ENCODE measurements at places on chromosomes 7 and 10. TPM values are rescaled to one million over a fixed set of nuclear protein-coding genes. Genes with fewer than 3 reads are reported as not detected.

Gene RAB19
- polyA plus RNA-seq: not detected

Gene FRMPD2
- not detected for polyA plus RNA-seq

GRCh38 chr7:148941598-148942275 lies 57.6 kb upstream of the EZH2 start:
- peak; percentile 79 for DNase-seq

DNA sequence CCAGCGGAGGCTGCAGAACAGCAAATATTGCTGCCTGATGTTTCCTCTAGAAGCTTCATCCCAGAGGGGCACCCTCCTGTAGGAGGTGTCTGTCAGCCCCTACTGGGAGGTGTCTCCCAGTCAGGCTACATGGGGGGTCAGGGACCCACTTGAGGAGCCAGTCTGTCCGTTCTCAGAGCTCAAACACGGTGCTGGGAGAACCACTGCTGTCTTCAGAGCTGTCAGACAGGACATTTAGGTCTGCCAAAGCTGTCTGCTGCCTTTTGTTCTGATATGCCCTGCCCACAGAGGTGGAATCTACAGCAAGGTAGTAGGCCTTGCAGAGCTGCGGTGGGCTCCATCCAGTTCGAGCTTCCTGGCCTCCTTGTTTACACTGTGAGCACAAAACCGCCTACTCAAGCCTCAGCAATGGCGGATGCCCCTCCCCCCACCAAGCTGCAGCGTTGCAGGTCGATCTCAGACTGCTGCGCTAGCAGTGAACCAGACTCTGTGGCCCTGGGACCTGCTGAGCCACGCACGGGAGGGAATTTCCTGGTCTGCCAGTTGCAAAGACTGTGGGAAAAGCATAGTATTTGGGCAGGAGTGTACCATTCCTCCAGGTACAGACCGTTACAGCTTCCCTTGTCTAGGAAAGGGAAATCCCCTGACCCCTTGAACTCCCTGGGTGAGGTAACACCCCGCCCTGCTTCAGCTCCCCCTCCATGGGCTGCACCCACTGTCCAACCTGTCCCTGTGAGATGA lies 17.7 kb upstream of the MINDY3 start:
- DNase-seq: no peak
- H3K4me3 ChIP-seq: no peak overlapping the region
- H3K27ac ChIP-seq: no peak overlapping the region
- no peaks in the 10 kb centered on the region for H3K27me3 ChIP-seq

DNA sequence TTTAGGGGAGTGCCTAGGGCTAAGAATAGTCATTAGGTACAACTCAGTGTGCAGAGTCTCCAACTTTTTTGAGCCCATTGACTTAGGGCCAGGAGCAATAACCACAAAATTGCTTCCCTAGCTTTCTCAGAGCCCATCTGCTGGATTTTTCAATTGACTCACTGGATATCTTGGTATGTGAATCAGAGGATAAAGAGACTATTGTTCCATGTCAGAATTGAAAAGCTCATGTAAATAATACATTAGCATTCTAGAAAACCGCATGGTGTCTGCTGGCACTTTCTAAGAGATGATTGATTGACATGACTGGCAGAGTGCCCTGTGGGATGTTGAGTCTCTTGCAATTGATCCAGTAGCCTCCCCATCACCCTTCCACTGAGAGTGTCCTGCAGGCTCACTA lies 246.2 kb downstream of the CCDC7 start:
- H3K27me3 ChIP-seq: no peaks in the 10 kb centered on the region
- H3K27ac ChIP-seq: no peak overlapping the region
- peaks cover 3% of the 10 kb centered on the region for H3K36me3 ChIP-seq
- no peak overlapping the region for H3K4me3 ChIP-seq

DNA sequence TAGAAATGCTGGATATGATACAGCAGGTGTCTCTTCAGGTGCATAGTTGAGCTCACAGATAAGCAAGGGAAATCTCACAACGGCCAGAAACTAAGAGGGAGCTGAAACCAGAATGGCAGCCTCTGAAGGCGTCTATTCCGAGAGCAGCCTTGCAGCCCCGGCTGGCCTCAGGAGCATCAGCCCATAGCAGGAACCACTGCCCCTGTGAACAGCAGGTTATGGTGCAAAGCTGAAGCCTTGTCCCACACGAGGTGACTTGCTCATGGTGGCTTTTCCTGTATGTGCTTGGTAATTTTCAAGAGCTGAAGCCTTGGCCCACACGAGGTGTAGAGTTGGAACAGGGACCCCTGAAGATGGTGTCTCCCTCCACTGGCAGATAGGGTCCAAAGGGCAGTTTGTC lies 33.2 kb downstream of the BNIP3 start:
- H3K4me3 ChIP-seq: no peak overlapping the region
- H3K4me1 ChIP-seq: no peaks in the 10 kb centered on the region
- H3K36me3 ChIP-seq: no peaks in the 10 kb centered on the region
- no peaks in the 10 kb centered on the region for H3K27me3 ChIP-seq
- no peak for DNase-seq
- no peak overlapping the region for H3K27ac ChIP-seq

GRCh38 chr10:125423569-125423968 lies 259.4 kb downstream of the TEX36 start:
- no peaks in the 10 kb centered on the region for H3K4me1 ChIP-seq
- DNase-seq: no peak
- H3K4me3 ChIP-seq: no peak overlapping the region
- H3K27ac ChIP-seq: no peak overlapping the region

DNA sequence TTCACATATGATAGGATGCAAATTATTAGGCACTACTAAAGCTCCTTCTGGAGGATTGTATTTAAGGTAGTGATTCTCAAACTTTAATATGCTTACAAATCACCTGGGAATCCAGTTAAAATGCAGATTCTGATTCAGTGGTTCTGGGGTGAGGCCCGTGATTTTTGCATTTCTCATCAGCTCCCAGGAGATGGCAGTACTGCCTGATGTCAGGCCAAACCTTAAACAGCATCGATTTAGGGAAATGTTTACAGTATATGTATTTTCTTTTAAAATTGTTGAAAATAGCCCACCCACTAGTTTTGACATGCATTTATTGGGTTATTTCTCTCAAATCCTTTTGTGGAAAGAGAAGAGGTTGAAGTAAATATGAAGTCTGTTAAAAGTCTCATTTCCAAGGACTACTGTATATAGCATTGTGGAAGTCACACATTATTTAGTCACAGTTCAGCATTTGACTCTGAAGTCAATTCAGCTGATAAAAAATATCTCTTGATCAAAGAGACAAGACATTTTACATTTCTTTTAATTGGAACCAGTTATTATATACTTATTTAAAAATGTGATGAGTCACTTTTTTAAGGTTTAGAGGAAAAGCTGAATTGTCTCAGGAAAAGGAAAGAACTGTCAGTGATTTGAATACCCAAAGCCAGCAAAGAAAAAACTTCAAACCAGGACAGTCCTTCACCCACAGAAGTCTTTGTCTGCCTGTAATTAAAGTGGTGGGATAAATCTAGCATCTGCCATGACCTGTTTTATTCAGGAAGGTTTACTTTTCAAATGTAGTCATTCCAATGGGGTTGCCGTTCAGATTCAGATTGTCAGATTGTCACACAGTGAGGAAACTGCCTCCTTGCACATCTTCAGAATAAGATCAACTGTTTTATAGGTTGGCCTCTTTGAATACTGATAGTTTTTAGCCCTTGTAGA lies 21.1 kb upstream of the HBP1 start:
- no peaks in the 10 kb centered on the region for H3K27me3 ChIP-seq
- H3K4me1 ChIP-seq: no peaks in the 10 kb centered on the region
- H3K4me3 ChIP-seq: no peak overlapping the region

DNA sequence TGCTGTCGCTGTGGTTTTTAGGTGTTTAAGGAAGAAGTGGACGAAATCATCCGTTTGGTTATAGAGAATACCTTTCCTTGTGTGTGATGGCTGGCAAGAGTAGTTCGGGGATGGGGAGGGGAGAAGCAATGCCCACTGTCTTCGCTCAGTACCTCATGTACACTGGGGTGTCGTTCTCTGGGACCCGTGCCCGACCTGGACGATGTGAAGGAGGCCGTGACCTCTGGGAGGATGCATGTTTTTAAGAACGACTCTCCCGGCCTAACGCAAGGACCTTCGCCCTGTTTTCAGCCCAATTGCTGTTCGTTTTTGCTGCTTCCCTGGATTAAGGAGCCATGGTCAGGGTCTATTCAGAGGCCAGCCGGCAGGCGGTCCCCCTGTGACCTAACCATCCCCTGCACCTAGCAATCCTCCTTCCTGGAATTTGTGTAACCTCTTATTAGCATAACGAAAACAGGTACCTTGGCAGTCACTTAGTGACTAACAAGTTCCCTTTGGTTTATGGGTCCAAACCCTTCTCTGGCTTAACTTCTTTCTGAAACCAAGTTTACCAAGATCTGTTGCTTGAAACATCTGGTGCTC lies 1.3 kb downstream of the NFE2L3 start:
- no peaks in the 10 kb centered on the region for H3K36me3 ChIP-seq
- DNase-seq: no peak
- H3K27me3 ChIP-seq: no peaks in the 10 kb centered on the region
- no peak overlapping the region for H3K27ac ChIP-seq

- H3K27ac ChIP-seq: no peak overlapping the region
- no peaks in the 10 kb centered on the region for H3K27me3 ChIP-seq
- no peak overlapping the region for H3K4me3 ChIP-seq
- H3K36me3 ChIP-seq: no peaks in the 10 kb centered on the region
- no peaks in the 10 kb centered on the region for H3K4me1 ChIP-seq
- DNase-seq: no peak
These were observed 13.7 kb upstream of the MAP3K8 start for GRCh38 chr10:30420266-30420665.

DNA sequence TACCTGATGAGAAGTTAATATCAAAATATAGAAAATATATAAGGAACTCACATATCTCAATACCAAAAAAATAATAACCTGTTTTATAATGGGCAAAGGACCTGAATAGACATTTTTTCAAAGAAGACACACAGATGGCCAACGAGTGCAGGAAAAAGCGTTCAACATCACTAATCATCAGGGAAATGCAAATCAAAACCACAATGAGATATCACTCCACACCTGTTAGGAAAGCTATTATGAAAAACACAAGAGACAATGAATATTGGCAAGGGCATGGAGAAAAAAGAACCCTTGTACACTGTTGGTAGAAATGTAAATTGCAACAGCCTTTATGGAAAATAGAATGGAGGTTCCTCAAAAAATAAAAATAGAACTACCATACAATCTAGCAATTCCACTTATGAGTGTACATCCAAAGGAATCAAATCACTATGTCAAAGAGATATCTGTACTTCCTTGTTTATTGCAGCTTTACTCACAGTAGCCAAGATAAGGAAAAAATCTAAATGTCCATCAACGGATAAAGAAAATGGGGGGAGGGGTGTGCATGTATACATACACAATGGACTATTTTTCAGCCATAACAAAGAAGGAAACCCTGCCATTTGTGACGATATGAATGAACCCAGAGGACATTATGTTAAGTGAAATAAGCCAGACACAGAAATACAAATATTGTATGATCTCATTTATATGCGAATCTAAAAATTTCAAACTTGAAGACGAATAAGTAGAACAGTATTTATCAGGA lies 3.6 kb upstream of the ALOX5 start:
- DNase-seq: no peak
- H3K4me3 ChIP-seq: no peak overlapping the region
- H3K36me3 ChIP-seq: no peaks in the 10 kb centered on the region
- no peaks in the 10 kb centered on the region for H3K27me3 ChIP-seq

DNA sequence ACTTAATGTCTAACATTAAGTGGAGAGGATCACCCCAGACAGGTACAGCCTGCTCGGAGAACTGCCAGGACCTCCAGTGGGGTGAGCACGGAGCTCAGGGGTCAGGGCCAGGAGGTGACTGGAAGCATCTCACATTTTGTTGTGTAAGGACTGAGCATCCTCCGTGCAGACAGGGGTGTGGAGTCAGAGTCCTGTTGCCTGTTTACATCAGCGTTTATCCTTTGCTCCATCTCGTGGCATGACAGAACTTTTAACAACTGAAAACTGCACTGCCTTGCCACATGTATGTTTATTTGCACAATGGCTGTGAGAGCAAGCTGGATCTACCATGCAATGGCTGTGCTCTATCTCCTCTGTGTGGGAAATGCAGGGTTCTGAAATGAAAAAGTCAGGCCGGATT lies 175.4 kb upstream of the AKR1E2 start:
- no peak for DNase-seq
- H3K4me3 ChIP-seq: no peak overlapping the region
- H3K27ac ChIP-seq: peak overlapping the region; percentile 88
- no peaks in the 10 kb centered on the region for H3K27me3 ChIP-seq

GRCh38 chr10:5419466-5420094 lies 7.2 kb downstream of the NET1 start:
- no peak for DNase-seq
- H3K4me1 ChIP-seq: peaks cover 2% of the 10 kb centered on the region
- H3K27ac ChIP-seq: no peak overlapping the region
- no peaks in the 10 kb centered on the region for H3K27me3 ChIP-seq

DNA sequence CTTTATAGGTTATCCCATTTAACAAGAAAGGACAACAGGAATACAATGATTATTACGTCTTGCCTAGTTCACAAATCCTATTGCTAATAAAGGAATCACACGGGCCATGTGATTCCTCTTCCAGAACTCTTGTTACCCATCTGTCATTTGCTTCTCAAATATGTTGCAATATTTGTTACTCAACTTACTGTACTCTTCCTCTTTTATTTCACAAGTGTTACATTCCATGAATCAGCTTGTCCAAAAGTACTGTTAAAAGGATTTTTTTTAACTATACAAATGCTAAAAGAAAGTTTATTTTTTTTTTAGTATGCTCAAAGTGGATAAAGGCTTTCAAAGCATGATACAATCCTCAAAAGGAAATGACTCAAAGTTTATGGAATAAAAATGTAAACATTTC lies 3.9 kb upstream of the CD36 start:
- H3K4me3 ChIP-seq: no peak overlapping the region
- no peaks in the 10 kb centered on the region for H3K27me3 ChIP-seq
- no peaks in the 10 kb centered on the region for H3K36me3 ChIP-seq
- H3K4me1 ChIP-seq: no peaks in the 10 kb centered on the region
- H3K27ac ChIP-seq: no peak overlapping the region

GRCh38 chr7:132622081-132622480 lies 45.8 kb upstream of the PLXNA4 start:
- no peaks in the 10 kb centered on the region for H3K4me1 ChIP-seq
- no peak overlapping the region for H3K27ac ChIP-seq
- H3K27me3 ChIP-seq: peaks cover 2% of the 10 kb centered on the region
- H3K4me3 ChIP-seq: no peak overlapping the region

DNA sequence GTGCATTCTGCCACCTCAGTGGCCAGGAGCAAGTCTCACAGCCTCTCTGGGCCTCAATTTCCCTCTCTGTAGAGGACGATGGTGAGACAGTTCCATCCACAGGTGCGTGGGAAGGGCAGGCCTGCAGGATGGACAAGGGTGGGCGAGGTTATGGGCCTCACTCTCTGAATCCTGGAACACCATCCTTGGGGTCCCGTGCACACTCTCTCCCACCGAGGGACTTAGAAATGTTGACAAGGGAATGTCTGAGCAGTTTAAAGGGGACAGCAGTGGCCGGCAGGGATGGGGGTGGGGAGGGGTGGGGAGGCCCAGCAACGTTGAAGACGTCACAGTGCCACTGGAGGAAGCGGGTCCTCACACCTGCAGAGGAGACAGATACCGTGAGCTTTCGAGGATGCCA lies 111.5 kb downstream of the FOXL3 start:
- H3K4me1 ChIP-seq: no peaks in the 10 kb centered on the region
- no peak overlapping the region for H3K4me3 ChIP-seq
- no peaks in the 10 kb centered on the region for H3K36me3 ChIP-seq
- DNase-seq: peak; percentile 48

Gene TEX36
- polyA plus RNA-seq: not detected

All from aorta (tissue), 5 donors.